ENCODE measurements at places on chromosomes 6 and 20. TPM values are rescaled to one million over a fixed set of nuclear protein-coding genes. Genes with fewer than 3 reads are reported as not detected.

- no peak for DNase-seq
Observed at GRCh38 chr20:44835116-44835515, 24.8 kb upstream of the RIMS4 start.

TFAP2A gene
- total RNA-seq, result not detected

- DNase-seq, result no peak
Observed at GRCh38 chr20:34328928-34329677, 25.9 kb upstream of the AHCY start.

PLG gene
- not detected for total RNA-seq

SASH1 gene
- total RNA-seq, result 9.4 TPM

DNA sequence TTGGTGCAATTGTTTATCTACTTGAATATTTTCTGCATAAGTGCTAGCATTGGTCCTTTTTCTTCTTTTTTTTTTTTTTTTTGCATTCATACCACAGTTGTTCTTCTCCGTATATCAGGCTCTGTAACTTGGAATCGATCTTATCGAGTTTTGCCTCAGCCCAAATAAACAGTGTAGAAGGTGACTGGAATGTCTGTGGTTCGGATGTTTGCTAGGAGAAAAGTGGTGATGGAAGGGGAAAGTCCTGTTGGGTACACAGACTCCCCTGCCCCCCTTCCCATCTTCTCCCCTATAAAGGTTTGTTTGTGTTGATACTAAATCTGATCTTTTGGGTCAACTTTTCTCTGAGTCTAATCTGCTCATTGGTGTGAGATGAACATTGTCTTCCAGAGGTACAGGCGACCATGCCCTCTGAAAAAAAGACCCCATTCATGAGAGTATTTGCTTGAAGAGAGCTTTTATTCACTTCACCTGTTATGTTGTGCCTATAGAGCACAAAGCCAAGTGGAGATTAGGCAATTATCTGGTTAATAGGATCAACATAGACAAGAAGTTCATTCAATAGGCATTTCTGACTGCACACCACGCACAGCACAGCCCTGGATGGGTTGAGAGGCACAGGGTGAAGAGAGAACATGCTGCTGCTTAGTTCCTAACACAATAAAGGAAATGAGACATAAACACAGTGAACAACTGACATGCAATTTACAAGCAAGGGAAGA lies 620.0 kb downstream of the PKHD1 start:
- DNase-seq, result no peak

DNA sequence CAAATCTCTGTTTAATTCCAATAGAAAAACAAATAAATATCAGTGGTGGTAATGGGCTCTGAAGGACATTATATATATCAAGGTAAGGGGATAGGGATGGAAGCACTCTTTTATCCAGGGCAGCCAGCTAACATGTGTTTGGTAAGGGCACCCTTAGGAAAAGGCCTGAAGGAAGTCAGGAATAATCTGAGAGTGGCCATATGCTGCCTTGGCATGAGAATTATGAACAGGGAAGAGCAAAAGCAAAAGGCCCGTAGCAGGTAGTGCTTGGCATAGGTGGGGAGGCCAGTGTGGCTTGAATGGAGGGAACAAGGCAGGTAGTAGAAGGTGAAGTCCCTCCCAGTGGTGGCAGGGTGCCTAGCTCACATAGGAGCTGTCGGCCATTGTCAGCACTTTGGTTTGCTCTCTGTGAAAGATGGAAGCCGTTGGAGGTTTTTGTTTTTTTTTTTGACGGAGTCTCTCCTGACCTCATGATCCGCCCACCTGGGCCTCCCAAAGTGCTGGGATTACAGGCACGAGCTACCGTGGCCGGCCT lies 39.6 kb upstream of the CSE1L start:
- DNase-seq, result no peak

- DNase-seq, result peak; percentile 28
Observed at GRCh38 chr6:31659649-31660380, 763 bp downstream of the C6orf47 start.
